ENCODE measurements at places on chromosomes 12 and 14.

DNA sequence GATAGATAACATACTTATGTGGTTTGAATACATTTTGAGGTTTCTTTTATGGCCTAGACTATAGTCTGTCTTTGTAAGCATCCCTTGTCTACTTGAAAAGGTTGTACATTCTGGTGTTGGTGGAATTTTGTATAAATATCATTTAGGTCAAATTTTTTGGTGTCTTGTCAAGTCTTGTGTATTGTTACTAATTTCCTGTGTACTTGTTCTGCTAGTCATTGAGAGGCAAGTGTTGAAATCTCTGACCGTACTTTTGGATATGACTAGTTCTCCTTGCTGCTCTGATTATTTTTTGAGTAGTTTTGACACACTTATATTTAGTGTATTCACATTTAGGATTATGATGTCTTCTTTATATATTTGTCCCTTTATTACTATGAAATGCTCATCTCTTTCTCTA, 219.6 kb downstream of the CCDC91 start:
- no peak for DNase-seq

DNA sequence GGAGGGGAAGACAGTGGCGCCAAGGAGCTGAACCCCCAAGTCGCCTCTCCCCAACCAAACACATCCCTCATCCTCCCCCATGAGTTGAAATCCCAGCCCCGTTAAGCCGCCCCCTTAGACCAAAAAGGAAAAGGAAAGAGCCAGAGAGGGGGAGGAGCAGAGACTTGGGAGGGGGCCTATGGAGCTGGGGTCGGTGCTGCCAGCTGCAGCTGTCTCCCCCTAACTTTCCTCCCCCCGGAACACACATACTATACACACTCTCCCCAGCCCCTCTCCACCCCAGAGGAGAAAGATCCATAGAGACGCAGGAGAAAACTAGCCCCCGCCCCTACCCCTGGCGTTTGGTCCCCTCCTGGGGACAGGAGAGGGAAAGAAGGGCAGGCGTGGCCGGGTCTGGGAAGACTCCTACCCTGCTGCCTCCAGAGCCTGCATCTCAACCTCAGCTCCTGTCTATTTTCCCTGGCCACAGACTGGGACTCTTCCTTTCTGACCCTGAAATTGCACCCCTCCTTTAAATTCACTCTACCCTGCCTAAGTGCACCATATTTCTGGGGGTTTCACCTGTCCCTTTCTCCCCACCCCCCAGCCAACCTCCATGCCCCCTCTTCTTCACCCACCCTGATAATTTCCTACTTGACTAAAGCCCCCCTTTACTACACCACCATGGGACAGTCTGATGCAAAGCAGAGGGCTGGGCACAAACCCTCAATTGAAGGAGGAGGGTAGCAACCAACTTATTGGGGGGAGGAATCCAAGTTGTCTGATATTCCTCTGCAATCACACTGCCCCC, 1.7 kb upstream of the HOXC9 start:
- no peak for DNase-seq

- DNase-seq, result peak; percentile 33
Measured at GRCh38 chr12:121287267-121287954, 9.1 kb downstream of the CAMKK2 start.

- DNase-seq, result no peak
Measured at GRCh38 chr14:47191700-47192099, 483.7 kb downstream of the MDGA2 start.

GRCh38 chr12:12791756-12792369, 6.4 kb downstream of the APOLD1 start:
- DNase-seq, result no peak

- no peak for DNase-seq
Measured at GRCh38 chr12:120903412-120904196, 554 bp downstream of the SPPL3 start.

- no peak for DNase-seq
Measured at GRCh38 chr12:27900920-27901879, 71.3 kb downstream of the PTHLH start.

DNA sequence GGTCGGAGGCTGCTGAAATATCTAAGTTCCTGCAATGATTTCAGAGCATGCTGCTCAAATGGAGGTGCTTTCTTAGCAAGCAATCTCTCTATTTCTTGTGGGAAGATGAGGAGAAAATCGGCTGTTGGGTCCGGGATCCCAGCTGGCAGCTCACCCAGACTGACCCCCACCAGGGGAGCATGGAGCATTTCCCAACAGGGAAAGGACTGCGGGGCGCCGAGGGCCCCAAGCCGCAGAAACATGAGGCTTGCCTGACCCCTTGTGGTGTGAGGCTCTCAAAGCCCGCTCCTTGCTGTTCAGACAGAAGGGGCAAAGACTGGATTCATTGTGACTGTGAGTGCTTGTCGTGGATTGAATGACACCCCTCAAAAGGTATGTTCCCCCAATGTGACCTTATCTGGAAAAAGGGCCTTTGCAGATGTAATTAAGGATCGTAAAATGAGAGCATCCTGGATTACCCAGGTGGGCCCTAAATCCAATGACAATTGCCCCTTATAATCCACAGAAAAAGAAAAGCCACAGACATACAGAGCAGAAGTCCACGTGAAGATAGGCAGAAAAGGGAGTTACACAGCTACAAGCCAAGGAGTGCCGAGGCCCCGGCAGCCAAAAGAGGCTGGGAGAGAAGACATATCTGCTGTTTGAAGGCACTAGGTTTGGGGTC, 116.3 kb upstream of the VASH1 start:
- DNase-seq, result no peak

DNA sequence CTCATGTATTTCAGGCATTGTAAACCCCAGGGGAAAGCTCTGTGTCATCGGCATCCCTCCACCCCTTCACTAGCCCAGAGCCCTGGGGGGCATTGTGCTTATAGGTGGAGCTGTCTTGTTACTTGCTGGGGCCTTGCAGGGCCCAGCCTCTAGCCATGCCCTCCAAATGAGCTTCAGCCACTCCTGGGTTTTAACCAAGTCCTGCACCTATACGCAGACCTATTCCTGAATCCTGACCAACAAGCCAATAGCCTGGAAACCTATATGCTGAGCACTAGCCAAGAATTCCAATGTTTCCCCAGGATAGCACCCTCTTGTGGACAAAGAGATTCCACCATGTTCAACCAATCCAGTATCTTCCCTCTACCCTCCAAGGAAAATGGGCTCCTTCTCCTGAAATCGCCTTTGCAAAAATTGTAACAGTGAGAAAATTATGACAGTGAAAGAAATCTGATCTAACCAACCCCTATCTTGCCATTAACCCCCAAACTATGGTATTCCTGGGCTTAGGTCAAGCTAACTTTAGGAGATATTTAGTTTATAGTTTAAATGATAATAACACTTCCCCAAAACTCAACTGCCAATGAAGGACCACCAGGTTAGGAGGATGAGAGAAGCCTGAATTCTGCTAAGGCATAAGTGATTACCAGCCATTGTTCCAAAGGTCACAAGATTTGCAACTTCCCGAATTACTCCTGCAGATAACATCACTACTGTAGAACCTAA, 55.5 kb downstream of the TTC7B start:
- no peak for DNase-seq

- no peak for DNase-seq
Measured at GRCh38 chr12:112901271-112901670, 5.5 kb upstream of the OAS1 start.

- DNase-seq, result no peak
Measured at GRCh38 chr12:44227616-44228015, 391.7 kb downstream of the TMEM117 start.

- no peak for DNase-seq
Measured at GRCh38 chr12:117120787-117121186, 21.6 kb upstream of the TESC start.
